Activated T-helper 1 cell treated with anti-CD3 and anti-CD28 coated beads, Interleukin-2, amount 50 U/mL, for 16 hours (primary cell): ENCODE measurements at places on chromosomes 5 and 9.

GRCh38 chr5:73376618-73377170 lies 71.9 kb downstream of the FOXD1 start:
- DNase-seq, result no peak

DNA sequence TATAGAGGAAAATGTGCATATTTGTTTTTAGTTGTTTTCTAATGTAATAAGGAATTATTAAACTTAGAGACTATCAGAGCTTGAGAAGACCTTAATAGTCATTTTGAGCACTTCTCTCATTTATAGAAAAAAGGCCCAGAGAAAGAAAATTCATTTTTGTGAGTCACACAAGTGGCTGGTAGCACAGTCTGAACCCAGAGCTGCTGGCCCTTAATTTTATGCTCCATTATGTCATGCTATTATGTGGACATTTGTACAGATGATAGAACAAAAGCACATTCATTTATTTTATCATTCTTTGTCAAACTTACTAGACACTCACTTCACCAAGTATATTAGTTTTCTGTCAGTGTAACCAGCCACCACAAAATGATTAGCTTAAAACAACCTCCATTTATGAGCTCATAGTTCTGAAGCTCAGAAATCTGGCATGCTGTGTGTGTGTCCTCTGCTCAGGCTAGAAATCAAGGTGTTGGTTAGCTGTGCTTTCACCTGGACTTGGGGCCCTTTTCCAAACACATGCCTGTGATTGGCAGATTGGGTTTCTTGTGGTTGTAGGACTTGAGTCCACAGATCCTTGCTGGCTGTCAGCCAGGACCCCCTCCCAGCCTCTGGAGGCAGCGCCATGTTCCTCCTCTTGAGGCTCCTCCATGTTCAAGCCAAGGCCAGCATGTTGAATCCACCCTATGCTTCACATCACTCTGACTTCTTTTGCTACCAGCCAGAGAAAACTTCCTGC lies 188.9 kb downstream of the ARHGAP26 start:
- DNase-seq, result no peak

GRCh38 chr9:95478335-95478734 lies 38.4 kb downstream of the PTCH1 start:
- no peak for DNase-seq

- no peak for DNase-seq
Measured at GRCh38 chr9:113585555-113585954, 122.0 kb downstream of the RGS3 start.

DNA sequence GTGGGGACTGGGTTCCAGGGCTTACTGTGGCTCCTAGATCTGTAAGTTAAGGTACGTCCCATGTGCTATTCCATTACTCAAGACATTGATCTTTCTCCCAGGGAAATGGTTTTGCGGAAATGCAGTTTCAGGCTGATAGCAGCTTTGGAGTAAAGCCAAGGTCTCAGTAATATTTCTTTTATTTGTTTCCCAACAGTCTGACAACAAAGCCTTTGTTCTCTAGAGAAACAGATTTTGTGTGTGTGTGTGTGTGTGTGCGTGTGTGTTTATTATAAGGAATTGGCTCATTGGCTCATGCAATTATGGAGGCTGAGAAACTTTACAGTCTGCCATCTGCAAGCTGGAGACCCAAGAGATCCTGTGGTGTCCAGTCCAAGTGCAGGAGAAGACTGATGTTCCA lies 12.1 kb upstream of the POC5 start:
- no peak for DNase-seq

GRCh38 chr5:109584986-109585599 lies 104.6 kb upstream of the MAN2A1 start:
- no peak for DNase-seq

DNA sequence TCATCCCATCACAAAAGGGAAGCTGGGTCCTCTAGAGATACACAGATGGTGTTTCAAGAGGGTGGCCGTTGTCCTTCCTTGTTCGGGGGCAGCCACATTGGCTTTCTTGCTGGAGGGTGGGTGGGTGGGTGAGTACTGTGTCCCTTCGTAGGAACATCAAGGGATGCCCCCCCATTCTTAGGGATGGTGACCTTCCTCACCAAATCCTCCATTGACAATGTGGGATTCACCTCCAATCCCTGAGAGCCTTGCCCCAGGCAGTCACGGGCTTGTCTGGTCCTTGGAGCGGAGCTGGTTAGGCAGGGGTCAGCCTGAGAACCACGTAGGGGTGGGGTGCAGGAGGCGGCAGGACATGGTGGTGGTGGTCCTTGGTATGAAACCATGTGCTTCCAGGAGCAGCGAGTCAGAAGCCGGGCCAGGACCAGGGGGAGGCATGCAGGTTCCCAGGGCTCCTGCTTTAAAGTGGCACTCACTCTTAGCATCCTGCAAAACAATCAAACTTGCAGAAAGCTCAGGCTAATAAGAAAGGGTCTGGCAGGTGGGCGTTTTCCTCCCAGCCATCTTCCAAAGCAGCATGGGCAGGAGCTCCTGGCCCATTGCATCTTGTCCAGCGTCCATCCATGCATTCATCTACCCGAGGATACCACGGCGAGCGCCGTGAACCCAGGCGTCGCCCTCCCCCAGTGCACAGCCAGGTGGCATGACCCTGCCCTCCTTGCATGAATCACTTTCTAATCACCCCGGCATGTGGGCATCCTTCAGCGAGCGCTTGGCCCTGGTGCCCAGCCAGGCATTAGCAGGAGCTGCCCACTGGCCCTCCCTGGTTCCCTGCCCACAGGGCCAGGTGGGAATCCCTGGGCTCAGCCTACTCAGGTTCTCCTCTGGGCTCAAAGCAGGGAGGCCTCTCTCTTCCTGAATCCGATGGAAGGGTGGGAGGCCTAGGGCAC lies 76.4 kb downstream of the NTNG2 start:
- no peak for DNase-seq

GRCh38 chr5:87020099-87020934 lies 247.4 kb upstream of the RASA1 start:
- no peak for DNase-seq

DNA sequence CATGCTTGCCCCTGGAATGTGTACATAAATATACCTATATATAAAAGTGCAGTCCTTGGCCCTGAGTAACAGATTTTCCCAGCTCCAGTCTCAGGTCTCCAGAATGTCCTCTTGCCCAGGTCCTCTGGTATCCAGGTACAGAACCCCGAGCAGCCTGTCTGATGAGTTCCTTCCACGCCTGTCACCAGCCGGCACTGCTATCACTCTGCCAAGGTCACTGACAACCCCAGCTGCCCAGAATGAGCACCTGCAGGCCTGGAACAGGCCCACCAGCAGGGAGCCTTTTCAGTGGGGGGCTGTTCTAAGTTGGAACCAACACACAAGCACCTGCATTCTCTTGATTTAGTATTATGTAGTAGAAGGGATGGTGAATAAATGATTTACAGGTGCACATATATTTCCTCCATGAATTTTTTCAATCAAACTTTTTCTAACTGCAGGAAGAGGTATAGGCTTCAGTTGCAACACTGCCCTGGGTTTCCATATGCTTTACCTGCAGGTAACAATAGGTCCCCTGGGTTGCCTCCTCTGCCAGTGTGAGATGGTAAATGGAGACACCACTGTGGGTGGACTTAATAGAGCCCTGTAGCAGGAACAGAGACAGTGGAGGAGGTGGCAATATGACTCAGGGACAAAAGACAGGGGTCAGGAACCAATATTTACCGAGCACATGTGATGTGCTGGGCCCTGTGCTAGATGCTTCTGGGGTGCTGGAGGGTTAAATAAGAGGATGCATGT lies 291.9 kb downstream of the SPOCK1 start:
- DNase-seq, result no peak

DNA sequence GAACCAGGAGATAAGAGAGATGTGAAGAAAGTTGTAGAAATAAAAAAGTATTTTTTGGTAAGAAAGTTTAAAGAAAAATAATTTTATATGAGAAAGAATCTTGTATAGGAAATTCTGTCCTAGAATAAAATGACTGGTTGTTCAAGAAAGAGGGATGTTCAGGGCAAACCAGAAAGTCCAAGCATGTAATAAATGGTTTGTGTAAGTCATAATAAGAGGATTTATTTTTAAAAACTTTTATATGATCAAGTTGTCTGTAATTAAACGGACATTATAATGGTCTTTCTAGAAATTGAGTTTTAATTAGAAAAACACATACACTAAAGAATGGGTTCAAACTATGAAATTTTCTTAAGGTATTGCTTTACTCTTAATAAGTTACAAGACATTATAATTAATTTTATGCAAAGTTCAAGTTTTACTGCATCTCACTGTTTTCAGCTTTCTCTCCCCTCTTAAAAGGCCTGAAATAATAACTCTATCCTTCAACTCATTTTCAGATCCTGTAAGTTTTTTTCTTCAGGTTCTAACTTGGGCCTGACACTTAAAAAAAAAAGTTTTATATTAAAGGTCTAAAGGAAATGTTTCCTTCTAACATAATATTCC lies 56.1 kb upstream of the ZNF300 start:
- no peak for DNase-seq

GRCh38 chr9:125591888-125592287 lies 115.1 kb downstream of the MAPKAP1 start:
- DNase-seq, result no peak

GRCh38 chr9:92605224-92605623 lies 64.7 kb downstream of the IPPK start:
- DNase-seq, result no peak

- no peak for DNase-seq
Measured at GRCh38 chr5:133969654-133970324, 1.4 kb upstream of the C5orf15 start.

- no peak for DNase-seq
Measured at GRCh38 chr9:122197426-122197825, 31.3 kb downstream of the LHX6 start.

- no peak for DNase-seq
Measured at GRCh38 chr9:79857188-79857587, 285.4 kb downstream of the TLE4 start.

DNA sequence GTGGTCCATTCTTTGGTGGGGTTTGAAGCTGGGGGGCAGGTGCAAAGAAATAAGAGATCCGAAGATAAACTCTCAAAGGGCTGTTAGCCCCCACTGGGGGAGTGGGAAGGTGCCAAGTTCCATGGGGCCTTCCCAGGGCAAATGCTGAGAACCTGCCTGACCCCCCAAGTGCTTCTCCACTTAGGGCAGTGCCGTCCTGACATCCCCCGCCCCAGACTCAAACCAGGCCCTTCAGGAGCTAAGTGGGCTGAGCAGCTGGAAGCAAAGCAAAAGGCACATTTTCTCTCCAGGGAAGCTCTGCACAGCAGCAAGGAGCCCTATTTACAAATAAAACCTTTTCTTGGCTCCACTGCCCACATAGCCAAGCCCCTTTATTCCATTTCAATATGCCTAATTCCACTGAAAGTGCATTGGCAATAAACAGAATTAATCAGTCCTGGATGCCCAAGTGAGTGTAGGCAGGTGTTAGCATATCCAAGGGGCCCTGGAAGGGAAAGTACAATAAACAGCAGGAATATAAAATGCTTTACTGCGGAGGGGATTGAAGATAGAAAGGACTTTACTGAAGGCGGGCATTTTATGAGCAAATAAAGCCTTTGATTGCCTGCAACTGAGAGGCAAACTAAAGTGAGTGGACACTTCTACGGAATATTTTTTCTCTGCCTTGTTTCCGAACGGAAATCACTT lies 44.6 kb downstream of the WHRN start:
- no peak for DNase-seq

DNA sequence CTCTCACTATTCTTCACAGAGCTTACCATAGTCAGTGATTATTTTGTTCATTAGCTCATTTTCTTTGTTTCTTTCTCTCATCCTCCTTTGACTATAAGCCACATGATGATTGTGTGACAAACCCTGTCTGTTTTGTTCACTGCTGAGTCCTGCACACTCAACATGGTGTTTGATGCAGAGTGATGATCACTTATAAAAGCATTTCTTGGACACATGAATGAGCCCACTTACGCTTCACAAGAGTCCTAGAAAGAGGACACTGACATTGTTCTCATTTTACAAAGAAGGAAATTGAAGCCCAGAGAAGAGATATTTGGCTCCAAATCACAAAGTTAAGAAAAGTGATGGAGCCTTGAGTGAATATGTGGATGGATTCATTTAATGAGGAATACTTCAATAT lies 13.4 kb downstream of the ABLIM3 start:
- DNase-seq, result no peak

DNA sequence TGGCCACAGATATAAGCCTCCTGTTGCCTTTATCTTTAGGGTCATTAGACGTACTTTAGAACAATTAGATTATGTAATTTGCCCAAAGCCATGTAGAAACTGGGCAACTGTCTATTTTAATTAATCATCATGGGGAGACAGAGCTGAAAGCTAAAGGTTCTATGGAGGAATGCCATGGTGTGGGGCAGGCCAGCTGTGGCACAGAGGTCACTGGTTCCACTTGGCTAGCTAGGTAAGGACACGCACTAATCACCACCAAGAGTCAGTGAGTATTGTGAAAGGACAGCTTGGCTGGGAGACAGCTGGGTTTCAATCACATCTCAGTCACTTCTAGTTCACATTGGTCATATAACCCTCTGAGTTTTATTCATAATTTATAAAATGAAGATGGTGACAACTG lies 81.7 kb downstream of the HMHB1 start:
- no peak for DNase-seq

- no peak for DNase-seq
Measured at GRCh38 chr5:10520706-10521105, 43.2 kb upstream of the ANKRD33B start.

GRCh38 chr5:134555890-134556311 lies 30.4 kb downstream of the JADE2 start:
- peak; percentile 67 for DNase-seq

GRCh38 chr5:1127959-1128785 lies 16.3 kb upstream of the SLC12A7 start:
- no peak for DNase-seq

DNA sequence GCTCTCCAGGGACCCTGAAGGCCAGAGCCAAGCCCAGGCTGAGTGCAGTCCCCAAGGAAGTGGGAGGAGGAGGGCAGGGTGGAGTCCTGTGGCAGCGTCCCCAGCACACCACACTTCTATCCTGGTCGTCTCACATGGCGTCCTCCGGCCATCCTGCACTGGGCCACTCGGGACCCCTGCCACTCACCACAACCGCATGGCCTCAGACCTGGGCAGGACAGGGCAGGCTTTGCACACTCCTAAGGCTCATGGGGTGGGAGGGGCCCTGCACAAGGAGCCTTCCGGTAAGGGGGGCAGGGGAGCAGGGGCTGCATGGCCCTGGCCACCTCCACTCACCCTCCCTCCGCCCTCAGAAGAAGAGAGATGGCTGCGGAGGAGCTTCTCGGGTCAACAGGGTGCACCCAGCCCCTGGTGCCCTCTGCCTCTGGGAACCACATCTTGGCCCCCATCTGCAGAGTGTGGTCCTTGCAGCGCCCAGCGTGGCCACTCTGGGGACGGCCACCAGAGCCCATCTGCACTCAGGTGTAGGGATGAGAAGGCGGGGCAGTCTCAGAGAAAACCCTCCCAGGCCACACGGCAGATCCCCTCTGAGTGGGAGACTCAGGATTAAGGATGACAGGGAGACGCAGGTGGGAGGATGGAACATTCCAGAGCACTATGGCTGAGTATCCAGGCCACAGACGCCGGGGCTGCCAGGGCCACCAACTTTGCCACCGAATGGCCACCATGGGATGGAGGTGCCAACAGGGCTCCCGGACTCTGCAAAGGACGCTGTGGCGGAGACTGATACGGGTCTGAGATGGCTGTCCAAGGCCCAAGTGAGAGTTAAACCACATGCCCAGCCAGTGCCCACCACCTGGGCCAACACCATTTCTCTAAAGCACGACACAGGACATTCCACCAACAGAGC lies 7.6 kb downstream of the TPPP start:
- no peak for DNase-seq
